Stimulated activated naive B cell treated with anti-CD40 and anti-IgM and Interleukin-4, amounts not matched to agents 10 μg/mL and 1 μg/mL and 100 μg/mL, for 72 hours (primary cell): ENCODE measurements at places on chromosomes 11 and 22.
A peak's percentile ranks its signal among the peaks of the same experiment; 100 is the strongest.

DNA sequence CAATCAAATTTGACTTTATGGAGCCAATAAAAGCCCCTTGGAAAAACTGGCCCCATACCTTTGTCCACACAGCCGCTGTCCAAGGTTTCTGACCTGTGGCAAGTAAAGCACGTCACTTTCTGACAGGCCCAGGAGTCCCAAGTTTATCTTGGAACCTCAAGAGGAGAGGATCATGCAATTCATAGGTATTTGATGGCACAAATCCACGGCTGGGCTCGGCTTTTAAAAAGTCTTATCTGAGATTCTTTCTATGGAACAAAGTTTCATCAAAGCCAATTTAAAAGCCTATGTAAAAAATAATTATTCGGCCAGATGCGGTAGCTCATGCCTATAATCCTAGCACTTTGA lies 13.6 kb downstream of the TMEM138 start:
- no peaks in the 10 kb centered on the region for H3K27me3 ChIP-seq
- H3K36me3 ChIP-seq: peaks cover 42% of the 10 kb centered on the region
- no peak overlapping the region for H3K4me3 ChIP-seq
- no peak for DNase-seq

DNA sequence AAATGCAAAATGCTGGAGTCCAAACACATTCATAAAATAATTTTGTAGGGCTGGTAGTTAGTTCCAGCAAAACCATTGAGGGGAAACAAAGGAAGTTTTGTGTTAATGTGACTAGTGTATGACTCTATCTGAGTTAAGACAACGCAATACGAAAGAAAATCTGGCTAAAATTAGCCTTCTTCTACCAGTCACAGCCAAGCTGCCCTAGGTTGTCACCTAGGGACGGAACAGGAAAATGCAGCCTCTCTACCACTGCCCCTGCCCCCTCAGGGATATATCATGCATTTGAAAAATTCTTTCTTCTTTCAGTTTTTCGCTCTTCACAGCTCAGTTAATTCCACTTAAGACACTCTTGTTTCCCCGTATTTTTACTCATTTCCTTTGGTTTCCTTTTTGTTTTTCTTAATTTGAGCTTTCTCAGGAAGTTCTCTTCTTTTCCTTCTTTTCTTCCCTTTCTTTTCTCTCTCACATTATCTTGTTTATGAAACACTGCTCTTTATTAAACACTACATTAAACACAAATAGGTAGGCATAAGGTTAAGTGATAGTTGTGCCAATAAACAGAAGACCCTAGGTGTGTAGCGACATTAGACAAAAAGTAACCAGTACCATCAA lies 30.6 kb downstream of the KIRREL3 start:
- peaks cover 34% of the 10 kb centered on the region for H3K27me3 ChIP-seq
- H3K4me3 ChIP-seq: no peak overlapping the region
- H3K4me1 ChIP-seq: no peaks in the 10 kb centered on the region
- H3K36me3 ChIP-seq: no peaks in the 10 kb centered on the region
- no peak overlapping the region for H3K27ac ChIP-seq

- no peak overlapping the region for H3K27ac ChIP-seq
- no peak overlapping the region for H3K4me3 ChIP-seq
- no peaks in the 10 kb centered on the region for H3K4me1 ChIP-seq
- H3K27me3 ChIP-seq: no peaks in the 10 kb centered on the region
- DNase-seq: no peak
- H3K36me3 ChIP-seq: no peaks in the 10 kb centered on the region
Observed at GRCh38 chr11:22177186-22177585, 15.7 kb upstream of the ANO5 start.

GRCh38 chr11:84923489-84923888 lies 703.7 kb downstream of the DLG2 start:
- H3K36me3 ChIP-seq: no peaks in the 10 kb centered on the region
- H3K4me1 ChIP-seq: no peaks in the 10 kb centered on the region
- no peak overlapping the region for H3K4me3 ChIP-seq

DNA sequence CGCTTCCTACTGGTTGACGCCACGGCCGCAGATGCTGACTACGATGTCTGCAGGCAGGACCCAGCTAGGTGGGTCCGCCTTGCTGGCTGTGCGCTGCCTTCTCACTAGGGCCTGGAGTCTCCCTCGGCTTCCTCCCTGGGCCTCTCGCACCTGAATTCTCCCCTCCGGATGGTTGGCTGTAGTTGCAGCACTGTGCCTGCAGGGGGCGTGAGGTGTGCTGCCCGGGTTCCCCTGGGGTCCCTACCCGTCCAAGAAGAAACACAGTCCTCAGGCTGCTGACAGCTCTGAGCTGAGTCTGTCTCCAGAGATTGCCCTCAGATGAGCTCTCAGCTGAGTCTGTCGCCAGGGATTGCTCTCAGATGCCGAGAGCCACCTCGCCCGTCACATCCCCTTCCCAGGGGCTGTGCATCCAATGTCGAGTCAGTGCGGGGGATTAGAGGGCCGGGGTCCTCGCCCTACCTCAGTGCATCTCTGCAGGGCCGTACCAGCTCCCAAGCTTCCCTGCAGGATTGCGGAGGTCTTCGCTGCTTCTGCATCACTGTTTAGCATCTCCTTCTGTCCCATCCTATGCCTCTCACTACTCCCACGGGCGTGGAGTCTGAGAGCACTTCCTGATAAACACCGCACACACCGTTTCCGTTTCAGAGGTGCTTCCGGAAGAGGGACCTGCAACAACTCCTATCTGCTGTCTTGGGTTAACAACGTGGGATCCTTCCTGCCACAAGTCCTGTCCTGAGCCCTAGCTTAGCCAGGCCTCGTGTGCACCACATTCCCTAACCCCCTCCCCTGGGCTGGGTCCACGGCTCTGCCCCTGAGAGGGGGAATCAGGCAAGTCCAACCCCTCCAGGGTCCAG lies 196.9 kb downstream of the CSNK2A3 start:
- H3K4me3 ChIP-seq: no peak overlapping the region
- DNase-seq: peak; percentile 18
- peak overlapping the region; percentile 7 for H3K27ac ChIP-seq
- peaks cover 6% of the 10 kb centered on the region for H3K4me1 ChIP-seq

- DNase-seq: no peak
- H3K27me3 ChIP-seq: no peaks in the 10 kb centered on the region
- no peak overlapping the region for H3K4me3 ChIP-seq
- H3K4me1 ChIP-seq: no peaks in the 10 kb centered on the region
- H3K27ac ChIP-seq: no peak overlapping the region
Observed at GRCh38 chr11:104637662-104638170, 260.5 kb downstream of the CASP12 start.
